Activated CD8-positive, alpha-beta memory T cell treated with anti-CD3 and anti-CD28 coated beads for 4 hours (primary cell): ENCODE measurements at places on chromosomes 7 and 10.

GRCh38 chr10:67666416-67667034, 29.5 kb downstream of the CTNNA3 start:
- no peak for DNase-seq

- DNase-seq: no peak
Observed at GRCh38 chr10:93030409-93030808, 30.2 kb upstream of the CYP26C1 start.

- no peak for DNase-seq
Observed at GRCh38 chr7:1404898-1405548, 54.2 kb downstream of the MICALL2 start.

DNA sequence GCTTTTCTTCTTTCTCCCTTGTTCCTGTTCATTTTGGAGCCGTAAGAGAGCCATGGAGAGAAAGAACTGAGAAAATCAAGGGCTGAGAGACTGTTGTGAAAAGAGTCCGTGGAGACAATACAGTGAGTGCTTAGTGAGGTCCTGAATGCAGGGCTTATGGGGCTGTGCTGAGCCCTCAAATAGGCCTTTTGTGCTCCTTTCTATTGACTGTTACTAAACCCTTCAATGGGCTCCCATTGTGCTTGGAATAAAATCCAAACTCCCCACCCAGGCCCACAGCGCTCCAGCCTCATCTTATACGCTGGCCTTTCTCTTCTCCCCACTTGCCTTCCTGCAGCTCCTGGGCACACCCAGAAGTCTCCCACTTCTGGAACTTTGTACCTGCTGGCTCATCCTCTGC, 243.1 kb upstream of the HABP2 start:
- DNase-seq: no peak

DNA sequence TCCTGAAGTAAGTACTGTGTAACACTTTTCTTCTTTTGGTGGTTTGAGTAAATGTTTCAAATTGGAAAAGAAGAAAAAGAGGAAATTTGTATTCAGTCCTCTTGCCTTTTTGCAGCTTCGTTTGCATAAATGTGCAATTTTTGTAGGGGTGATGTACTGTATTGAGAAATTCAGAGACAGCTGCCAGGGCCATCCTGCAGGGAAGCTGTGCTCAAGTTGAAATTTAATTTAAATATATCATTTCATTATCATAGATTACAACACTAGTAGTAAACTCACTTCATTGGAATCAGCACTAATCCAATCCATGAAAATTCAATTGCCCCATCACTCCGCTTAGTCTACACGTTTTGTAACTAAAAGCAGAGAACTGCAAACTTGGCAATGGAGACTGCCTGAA, 415.4 kb downstream of the DNAJB9 start:
- no peak for DNase-seq

- no peak for DNase-seq
Observed at GRCh38 chr10:79129361-79129997, 60.7 kb downstream of the ZMIZ1 start.

- no peak for DNase-seq
Observed at GRCh38 chr7:106484562-106484961, 176.4 kb downstream of the CCDC71L start.

- DNase-seq: no peak
Observed at GRCh38 chr10:90745565-90745964, 112.3 kb downstream of the HTR7 start.

DNA sequence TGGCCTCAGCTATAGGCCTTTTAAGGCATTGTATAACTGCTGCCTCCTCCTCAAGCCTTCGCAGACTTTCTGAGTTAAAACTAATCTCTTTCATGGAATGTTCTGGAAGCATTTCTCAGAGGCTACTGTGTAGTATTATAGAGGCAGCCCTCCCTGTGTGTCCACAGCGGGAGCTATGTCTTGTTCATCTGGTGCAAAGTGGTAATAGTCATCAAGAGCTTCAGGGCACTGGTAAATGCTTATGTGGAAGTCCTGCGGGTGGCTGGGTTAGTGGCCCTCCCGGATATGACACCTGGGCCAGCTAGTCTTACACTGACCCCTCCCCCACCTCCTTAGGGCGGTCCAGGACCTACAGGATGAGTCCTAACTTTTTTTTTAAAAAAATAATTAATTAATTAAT, 2.2 kb upstream of the ABHD11 start:
- DNase-seq: no peak

- DNase-seq: no peak
Observed at GRCh38 chr10:23523251-23523650, 84.4 kb downstream of the OTUD1 start.

DNA sequence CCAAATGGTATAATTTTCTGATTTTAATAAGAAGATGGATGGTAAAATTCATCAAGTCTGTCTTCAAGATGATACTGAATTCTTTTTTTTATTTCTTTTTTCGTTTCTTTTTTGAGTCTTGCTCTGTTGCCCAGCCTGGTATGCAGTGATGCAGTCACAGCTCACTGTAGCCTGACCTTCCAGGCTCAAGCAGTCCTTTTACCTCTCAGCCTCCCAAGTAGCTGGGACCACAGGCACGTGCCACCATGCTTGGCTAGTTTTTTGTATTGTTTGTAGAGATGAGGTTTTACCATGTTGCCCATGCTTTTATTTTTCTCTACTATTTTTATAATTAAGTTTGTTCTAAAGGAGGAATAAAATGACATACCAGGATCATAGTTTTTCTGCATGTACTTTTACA, 52.1 kb upstream of the HELLS start:
- DNase-seq: no peak

GRCh38 chr7:20329389-20330238, 1.1 kb upstream of the ITGB8 start:
- DNase-seq: no peak

DNA sequence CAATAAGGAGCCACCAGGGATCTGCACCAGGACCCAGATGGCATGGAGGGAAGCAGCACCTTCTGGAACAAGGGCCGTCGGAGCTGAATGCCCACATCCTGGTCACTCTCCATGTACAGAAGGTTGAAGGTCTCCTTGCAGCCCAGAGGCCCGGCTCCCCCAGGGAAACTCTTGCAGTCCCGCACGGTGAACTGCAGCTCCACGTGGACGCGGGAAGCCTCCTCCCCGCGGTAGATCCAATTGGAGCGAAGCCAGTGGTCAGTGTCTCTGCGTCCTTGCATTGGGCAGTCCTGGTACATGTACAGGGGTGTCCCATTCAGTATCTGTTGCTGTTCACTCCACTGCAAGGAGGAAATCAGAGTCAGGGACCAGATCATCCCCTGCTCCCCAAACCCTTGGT, 7.4 kb downstream of the EPHA1 start:
- no peak for DNase-seq

- no peak for DNase-seq
Observed at GRCh38 chr7:41698114-41698513, 4.8 kb downstream of the INHBA start.

DNA sequence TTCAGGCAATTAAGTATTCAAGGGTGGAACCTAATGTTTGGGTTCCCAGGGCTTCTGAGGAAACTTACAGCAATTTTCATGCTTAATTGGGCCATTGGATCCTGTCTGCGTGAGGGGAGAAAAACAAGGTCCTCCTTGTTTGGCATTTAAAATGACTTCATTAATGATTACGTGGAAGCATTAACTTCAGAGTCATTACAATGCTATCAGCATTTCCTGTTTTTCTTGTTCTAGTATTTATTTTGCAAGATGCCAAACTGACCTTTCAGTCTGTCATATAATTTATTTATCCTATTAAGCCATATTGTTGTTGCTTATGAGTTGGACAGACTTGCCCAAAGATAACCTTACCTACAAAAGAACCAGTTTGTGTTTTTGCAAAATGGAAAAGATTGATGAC, 324.1 kb upstream of the LRRN3 start:
- no peak for DNase-seq

DNA sequence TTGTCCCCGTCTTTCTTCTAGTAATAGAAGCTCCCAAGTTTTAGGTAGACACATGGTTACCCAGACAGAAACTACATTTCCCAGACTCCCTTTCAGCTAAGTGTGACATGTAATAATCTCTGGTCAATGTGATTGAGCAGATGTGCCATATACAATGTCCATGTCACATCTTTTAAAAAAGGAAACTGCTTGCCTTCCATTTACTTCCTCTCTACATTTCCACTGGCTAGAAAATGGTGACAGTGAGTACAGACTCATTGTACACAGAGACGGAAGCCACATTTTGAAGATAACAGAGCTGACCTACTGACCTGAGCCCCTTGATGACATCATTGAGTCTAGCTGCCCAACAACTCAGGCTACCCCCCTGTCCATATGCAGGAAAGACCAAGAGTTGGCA, 21.3 kb downstream of the ZC3HAV1 start:
- no peak for DNase-seq

GRCh38 chr7:135981958-135982646, 4.9 kb upstream of the MTPN start:
- no peak for DNase-seq

- no peak for DNase-seq
Observed at GRCh38 chr7:106329971-106330733, 45.4 kb upstream of the NAMPT start.

DNA sequence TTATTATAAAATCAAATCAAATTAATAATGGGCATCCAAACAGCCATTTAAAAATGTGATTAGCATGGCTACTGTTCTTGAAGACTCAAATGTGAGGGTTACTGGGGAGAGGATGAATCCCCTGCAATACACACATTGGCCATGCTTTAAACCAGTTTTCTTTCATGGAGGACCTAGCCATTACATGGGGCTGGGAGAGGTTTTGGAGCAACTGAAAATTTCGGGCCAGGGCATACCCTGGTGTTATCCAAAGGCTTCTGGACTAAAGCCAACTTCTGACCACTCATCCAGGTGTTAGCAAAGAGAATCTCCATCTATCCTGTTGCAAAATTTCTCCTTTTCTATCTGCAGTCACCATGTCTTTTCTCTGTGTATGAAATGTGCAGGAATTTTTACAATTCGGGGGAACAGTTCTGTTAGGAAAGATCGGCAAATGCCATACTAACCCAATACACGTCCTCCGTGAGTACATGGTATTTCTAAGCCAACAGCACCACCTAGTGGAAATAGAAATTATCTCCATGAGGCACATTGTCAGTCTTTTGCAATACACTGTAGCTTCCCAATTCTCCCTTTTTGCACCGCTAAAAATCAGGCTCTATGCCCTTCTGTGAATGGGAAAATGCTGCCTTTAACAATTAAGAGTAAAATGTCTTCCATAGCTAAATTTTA, 47.0 kb upstream of the ZNF107 start:
- DNase-seq: no peak

GRCh38 chr7:47648275-47648925, 66.5 kb upstream of the TNS3 start:
- no peak for DNase-seq

- DNase-seq: no peak
Observed at GRCh38 chr7:2288503-2288902, 25.7 kb downstream of the SNX8 start.

GRCh38 chr10:102738692-102739121, 5.0 kb upstream of the WBP1L start:
- no peak for DNase-seq

- no peak for DNase-seq
Observed at GRCh38 chr7:37920849-37921805, 687 bp downstream of the EPDR1 start.

DNA sequence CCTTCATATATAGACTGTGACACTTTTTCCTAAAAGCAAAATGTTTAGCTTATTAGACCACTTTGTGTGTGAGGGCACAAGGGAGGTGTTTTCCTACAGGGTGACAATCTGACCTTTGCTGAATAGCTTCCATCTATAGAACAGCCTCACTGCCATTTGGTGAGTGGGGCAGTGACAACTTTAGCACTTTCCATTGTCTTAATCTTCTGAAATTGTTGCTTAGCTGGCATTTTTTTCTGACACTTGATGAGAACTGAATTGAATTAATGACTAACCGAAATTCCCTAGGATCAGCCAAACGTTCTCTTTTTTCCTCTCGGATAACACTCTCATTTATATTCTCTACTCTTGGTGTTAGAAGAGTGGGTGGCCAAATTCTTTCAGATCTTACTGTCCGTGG, 30.2 kb downstream of the KDM7A start:
- no peak for DNase-seq

DNA sequence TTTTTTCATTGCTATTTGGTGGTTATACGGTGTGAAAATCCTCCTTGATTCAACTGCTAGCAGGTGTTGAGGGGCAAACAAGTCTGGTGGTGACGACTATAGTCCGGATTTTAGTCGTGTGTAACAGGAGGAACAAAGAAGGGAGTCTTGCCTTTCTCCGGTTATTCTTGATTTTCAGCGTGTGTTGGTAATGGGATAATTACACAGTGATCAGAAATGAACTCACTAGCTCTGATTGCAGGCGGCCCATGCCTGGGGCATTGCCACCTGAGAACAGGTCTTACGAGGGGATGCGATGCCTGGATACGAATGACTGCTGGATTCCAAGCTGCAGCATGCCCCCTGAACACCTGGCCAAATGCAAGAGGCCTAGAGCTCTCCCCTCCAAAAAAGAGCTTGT, 72.8 kb downstream of the CAMK1D start:
- no peak for DNase-seq

GRCh38 chr10:126391192-126391885, 3.1 kb upstream of the ADAM12 start:
- no peak for DNase-seq

DNA sequence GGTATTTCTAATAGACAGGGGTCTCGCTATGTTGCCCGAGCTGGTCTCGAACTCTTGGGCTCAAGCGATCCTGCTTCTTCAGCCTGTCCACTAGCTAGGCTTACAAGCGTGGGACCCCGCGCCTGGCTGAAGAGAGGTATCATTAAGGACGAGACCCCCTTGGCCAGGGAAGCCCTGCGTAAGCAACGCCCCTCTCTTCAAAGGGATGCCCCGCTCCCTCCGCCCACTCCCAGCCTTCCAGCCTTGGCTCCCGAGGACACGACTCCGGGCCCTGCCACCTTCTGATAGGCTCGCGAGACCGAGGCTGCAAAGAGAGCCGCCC, 220 bp upstream of the ZKSCAN5 start:
- DNase-seq: no peak

DNA sequence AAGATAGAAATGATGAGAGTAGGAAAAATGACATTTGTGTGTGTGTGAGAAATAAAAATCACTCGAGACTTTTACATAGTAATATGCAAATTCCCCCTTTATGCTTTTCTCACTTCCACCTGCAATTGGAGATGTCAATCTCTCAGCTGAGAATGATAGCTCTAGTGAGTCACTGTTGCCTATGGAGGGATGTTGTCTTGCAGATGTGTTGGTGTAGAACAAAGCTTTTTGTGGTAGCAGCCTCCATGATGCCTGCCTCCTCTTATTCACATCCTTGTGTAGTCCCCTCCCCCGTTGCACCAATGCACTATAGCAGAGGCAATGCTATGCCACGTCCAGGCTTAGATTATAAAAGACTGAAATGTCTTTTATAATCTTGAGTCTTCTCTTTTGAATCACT, 33.8 kb downstream of the SPAG6 start:
- DNase-seq: peak; percentile 30

DNA sequence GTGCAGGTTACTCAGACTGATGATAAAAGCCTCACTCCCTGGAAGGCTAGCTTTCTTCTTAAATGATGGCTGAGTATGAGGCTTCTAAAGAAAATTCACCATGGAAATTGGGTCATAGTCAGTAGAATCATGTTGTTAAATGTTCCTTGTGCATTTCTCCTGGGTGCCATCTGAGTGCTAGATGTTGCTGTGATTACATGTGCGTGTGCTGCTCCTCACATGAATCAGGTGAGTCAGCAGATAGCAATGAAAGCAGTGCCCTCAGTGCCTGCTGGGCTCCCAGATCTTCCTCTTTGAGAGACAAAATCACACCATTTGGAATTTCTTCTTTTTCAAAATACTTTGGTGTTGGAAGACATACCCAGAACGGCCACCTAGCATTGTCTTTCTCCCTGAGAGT, 331.7 kb downstream of the XPNPEP1 start:
- no peak for DNase-seq

- no peak for DNase-seq
Observed at GRCh38 chr10:27815261-27815660, 69.6 kb upstream of the MKX start.
